ENCODE measurements at places on chromosomes 12 and 14. TPM values are rescaled to one million over a fixed set of nuclear protein-coding genes. Genes with fewer than 3 reads are reported as not detected.

NYNRIN gene
- 10.1 TPM for total RNA-seq

DCN gene
- 1,906 TPM for total RNA-seq

DNA sequence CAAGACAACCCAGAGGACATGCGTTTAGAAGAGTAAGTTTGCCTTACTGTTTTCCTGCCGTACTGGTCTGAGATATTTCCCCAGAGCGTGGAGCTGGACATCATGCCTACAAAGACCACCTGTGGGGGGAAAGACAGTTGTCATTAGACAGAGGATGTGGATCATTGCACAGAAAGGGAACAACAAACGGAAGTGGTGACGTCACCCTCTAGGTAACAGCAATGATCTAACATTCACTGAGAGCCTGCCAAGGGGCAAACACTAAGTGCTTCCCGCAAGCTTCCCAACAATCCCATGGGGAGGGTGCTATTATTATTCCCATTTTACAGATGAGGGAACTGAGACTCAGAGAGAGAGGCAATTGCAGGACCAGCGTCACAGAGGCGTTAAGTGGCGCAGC, 48.5 kb downstream of the SVOP start:
- H3K27ac ChIP-seq = no peak overlapping the region
- no peaks in the 10 kb centered on the region for H3K36me3 ChIP-seq
- DNase-seq = no peak
- no peaks in the 10 kb centered on the region for H3K27me3 ChIP-seq

- no peak for DNase-seq
- H3K27ac ChIP-seq = peak overlapping the region; percentile 56
- H3K36me3 ChIP-seq = no peaks in the 10 kb centered on the region
- peaks cover 43% of the 10 kb centered on the region for H3K4me1 ChIP-seq
Measured at GRCh38 chr12:46661110-46661845, 164.5 kb downstream of the SLC38A4 start.

DNA sequence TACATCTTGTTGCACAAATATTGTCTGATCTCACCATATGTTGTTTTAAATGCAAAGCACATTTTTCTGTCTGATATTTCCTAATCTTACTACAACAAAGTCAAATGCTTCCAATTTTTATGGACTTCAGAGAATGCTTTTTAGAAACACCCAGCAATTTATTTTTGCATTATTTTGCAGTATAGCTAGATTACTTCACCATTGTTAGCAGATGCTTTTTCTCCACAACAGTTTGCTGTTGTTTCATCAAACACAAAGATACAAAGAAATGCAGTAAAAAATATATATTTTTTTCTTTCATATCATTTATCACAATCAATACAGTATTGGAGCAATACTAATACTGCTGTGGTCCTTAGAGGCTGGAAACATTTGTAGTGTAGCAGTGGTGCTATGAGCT, 674.4 kb downstream of the TMTC2 start:
- no peak for DNase-seq
- no peak overlapping the region for H3K27ac ChIP-seq
- H3K36me3 ChIP-seq = no peaks in the 10 kb centered on the region
- no peaks in the 10 kb centered on the region for H3K27me3 ChIP-seq

RHNO1 gene
- total RNA-seq = 11.5 TPM

SLC25A47 gene
- not detected for total RNA-seq

SLC16A7 gene
- total RNA-seq = 139 TPM

DNA sequence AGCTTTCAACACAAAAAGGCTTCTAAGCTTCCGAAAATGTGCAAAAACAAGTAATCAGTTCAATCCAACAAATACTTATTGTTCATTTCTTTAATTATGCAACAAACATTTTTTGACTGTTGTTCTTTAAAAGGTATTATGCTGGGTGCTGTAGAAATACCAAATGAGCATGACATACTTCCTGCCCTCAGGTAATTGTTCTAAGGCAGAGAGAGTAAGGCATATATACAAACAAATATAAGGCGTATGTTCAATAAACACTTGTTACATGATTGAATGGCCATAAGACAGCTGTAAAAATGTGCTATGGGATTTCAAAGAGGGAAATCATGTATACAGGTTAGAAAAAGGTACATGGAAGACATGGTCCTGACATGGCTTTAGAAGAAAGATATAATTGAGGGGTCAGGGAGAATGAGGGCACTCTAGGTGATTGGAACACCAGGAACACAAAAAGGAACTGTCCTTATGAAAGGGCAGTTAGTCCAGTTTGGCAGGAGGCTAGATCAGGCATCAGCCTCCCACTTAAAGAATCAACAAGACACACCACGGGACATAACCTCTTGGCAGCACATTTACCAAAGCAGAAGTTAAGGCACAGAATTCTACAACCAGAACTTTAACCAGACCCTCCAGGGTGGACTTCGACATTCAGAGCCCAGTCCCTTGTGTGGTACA, 135.8 kb upstream of the SCAF11 start:
- no peaks in the 10 kb centered on the region for H3K36me3 ChIP-seq
- DNase-seq = no peak
- no peaks in the 10 kb centered on the region for H3K4me1 ChIP-seq
- peak overlapping the region; percentile 10 for H3K27ac ChIP-seq
